ENCODE measurements at places on chromosomes 12 and 14. TPM values are rescaled to one million over a fixed set of nuclear protein-coding genes. Genes with fewer than 3 reads are reported as not detected.

The RPGRIP1 gene
- total RNA-seq, result 0.19 TPM

The NOS1 gene
- total RNA-seq, result not detected

The ZBTB42 gene
- 5.5 TPM for total RNA-seq

The FAM181A gene
- not detected for total RNA-seq

The PTMS gene
- 163 TPM for total RNA-seq

The GRIP1 gene
- total RNA-seq, result not detected

The SFSWAP gene
- total RNA-seq, result 13.4 TPM
